ENCODE measurements at places on chromosomes 4 and X.

DNA sequence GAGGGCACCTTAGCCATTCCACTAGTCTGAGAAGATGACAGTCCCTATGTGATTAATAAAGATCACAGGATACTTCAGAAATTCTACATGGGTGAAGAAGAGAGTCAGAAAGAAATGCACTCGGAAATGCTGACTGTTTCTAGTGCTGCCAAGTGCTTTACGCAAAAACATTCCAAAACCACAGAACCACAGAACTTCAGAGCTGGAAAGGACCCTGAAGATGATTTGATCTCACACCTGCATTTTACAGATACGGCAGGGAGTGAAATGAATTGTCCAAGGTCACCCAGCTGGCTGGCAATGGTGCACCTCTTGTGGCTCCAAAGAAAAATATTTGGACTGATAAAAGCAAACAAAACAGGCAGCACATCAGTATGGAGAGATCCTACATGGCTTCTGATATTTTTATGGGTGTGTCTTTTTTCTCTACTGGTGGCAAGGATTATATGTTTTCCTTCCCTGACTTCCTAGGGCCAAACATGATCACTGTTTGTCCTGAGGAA is 115.9 kb downstream of the MAML3 start:
- DNase-seq = no peak

DNA sequence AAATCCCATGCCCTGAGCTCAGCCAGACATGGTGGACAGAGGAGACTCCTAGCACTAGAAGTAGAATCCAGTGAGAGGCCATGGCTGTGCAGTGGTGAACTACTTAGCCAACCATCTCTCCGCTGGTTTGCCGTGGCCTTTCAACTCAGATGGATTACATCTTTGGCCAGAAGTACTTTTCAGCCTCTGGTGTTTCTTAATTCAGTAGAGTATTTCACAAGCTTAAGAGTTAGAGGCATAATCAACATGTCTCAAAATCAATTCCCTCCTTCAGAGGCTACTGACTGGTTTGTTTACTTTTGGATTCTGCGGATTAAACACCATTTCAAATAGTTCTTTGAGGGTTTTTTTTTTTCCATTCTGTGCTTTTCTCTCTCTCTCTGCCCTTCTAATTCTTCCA is 91.1 kb upstream of the PGRMC2 start:
- no peak for DNase-seq

- no peak for DNase-seq
Observed at GRCh38 chrX:149467920-149468319, 37.2 kb downstream of the IDS start.

DNA sequence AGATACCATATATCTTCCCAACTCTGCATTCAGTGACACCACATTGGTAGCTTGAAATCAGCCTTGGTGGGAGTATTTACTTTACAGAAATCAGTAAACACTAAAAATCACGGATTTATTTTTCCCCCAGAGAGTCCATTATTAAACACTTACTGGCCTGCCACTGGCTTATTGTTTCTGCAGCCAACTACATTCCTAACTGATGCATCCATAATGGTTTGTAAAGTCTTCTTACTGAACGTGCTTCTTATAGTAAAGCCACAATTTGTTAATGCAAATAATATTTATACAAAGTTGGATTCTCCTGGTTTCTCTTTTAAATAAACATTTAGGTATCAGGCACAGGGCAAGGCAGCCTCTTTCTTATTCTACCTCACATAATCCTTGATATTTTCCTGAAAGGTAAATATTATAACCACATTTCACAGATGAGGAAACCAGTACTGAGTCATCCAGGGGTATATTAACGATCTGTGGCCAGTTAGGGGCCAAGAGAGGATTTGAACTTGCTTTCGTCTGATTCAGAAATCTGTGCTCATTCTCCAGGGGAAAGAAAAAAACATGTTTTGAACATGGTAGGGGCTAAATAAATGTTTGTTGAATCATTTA is 136.5 kb downstream of the RAB28 start:
- DNase-seq = no peak
